Stimulated activated CD4-positive, alpha-beta T cell treated with anti-CD3 and anti-CD28 coated beads, Interleukin-12 subunit alpha, Interleukin-12 subunit beta, amount 100 ng/mL, for 4 hours (primary cell): ENCODE measurements at places on chromosomes 6 and 20.

DNA sequence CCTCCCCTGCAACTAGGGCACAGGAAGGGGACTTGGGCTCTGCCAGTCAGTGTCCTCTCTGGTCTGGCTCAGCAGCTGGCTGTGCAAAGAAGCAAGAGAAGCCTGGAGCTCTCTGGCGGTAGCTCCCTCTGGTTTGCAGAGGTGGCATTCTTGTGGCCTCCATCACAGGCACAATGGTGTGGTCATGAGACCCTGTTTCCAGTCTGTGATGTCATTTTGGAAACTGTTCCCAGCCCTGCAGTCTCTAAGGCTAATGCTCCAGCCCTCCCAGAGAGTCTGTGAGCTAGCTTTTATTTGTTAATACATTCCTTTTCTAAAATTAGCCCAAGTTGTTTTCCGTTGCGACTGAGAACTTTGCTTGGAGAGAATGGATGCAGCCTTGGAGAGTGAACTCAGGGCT lies 69.5 kb upstream of the FOXQ1 start:
- DNase-seq, result no peak

DNA sequence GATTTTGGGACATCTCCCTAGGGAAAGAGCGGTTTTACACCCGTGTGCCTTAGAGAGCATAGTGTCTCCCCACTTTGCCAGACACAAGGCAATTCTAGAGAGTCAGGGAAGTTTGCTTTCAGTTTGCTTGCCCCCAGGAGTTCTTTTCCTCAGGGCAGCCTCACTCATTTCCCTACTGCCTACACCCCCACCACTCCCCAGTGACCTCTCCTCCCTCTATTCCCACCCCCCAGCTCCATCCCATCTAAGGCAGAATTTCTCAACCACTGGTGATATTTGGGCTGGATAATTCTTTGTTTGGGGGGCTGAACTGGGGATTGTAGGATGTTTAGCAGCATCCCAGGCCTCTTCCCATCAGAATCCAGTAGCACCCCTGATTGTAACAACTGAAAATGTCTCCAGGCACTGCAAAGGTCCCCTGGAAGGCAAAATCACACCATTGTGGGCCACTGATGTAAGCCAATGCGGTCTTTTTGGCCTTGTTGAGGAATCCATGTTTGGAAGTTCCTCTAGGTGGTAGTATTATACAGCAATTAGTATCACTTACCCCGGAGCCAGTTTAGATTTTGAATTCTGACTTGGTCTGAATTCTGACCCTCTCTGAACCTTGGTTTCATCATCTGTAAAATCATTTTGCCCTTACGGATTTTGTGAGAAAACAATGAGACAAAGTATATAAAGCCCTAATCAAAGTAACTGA lies 1.3 kb downstream of the EPPIN start:
- DNase-seq, result no peak

DNA sequence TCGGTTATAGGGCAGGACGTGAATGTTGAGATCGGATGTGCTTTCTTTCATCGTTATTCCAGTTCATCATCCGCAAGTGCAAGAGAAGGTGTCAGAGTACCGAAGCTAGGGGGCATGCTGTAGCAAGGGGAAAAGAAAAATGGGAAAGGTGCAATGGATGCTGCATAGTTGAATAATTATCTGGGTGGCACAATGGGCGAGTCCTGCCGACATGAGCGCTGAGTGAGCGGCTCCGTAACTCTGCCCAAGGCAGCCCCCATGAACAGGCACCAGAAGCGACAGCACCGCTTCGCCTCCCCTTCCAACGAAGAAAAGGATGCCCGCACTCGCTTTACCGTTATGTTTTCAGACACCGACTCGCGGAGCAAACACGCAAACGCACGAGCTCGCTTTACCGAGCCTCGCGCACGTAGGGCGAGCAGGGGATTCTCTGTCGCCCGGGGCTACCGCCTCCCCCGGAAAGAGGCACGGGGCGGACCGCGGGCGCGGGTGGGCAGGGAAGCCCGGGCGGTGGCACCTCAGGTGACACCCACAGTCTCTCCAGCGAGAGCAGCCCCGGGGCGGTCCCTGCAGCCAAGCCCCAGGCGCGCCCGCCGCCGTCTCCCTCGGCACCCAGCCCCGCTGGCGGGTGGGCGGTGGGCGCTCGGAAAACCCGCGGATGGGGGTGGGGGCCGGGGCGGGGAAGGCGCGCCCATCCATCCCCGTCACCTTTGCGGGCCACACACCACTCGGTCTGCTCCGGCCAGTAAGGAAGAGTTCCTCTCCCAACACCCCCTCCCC lies 654 bp downstream of the WASF1 start:
- DNase-seq, result peak; percentile 54

DNA sequence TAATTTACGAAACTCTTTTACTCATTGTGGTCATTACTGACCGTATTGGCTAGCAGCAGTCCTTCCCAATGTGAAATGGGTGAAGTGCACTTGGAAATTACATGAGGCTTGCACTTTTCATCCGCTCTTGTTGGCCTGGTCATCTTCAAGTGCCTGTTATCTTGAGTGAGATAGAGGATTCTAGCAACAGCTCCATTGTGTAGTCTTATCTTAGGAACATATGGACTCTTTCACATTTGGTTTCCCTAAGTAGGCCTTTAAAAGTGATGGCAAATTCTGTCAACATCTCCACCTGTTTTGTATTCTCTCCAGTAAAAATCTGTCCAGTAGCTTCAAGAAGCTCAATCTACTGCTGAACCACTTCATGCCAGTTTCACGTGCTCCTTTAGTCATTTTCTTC lies 114.8 kb upstream of the MARCKS start:
- DNase-seq, result no peak

GRCh38 chr20:47558295-47559066 lies 56.8 kb downstream of the NCOA3 start:
- DNase-seq, result no peak

DNA sequence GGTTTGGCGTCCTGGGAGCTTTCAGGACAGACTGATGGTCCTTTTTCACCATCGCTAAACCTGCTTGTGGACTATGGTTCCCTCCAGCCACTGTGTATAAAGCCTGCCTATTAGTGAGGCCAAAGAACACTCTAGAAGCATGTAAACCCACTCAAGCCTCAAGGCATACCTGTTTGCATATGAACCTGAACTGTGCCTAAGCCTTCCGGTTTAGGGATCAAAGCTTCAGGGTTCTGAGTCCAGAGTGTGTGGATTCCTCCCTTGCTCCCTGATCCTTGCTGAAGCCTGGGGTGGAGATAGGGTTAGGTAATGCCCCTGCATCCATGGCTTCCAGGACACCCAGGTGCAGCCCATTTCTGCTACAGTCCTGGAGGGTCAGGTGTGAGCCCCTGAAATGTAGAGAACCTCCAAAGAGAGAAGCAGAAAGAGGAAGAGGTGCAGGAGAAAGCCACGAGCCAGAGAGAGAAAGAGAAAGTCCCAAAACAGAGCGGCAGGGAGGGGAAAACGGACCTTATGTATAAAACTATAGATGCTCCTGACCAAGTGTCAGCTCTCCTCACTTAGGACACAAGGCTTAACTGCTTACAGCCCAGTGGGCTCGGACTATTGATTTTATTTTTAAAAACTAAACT lies 93.3 kb downstream of the SCML4 start:
- no peak for DNase-seq

- DNase-seq, result no peak
These were observed 80.0 kb downstream of the EPB41L2 start for GRCh38 chr6:130982941-130983456.

GRCh38 chr6:89610149-89610642 lies 28.4 kb downstream of the LYRM2 start:
- DNase-seq, result peak; percentile 80

DNA sequence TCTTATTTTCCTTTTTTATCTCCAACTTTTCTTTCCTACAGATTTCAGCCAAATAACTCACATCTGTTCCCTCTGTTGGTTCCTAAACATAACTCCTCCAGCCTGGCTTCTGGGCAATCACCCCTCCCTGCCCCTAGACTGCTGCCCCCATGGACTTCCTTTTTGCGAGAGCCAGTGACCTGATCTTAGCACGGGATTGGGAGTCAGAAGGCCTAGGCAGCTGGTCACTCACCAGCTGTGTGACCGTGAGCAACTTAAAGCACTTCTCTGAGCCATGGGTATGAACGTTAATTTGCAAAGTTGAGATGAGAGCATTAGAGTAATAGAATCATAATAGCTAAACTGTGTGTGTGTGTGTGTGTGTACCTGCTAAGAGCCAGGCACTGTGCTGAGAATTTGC lies 4.5 kb upstream of the MMP9 start:
- DNase-seq, result no peak

GRCh38 chr6:48743738-48744137 lies 632.7 kb upstream of the PTCHD4 start:
- DNase-seq, result no peak

DNA sequence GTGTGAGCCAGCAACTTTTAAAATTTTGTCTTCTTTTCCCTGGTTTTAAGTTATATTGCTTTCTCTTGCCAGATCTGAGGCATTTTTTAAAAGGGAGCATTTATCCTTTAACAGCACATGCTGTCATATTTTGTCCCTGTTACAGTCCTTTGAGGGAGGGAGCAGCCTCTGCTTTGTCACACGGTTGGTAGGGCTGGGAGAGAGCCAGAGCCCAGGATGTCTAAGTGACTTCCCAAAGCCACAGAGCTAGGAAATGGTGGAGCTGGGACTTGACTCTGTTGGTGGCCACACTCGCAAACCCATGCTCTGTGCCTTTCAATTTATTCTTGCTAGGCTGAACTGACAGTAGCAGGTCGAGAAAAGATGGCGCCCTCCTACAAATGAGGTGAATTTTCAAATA lies 80.4 kb upstream of the IYD start:
- no peak for DNase-seq

GRCh38 chr6:100886076-100886475 lies 4.9 kb upstream of the ASCC3 start:
- no peak for DNase-seq

DNA sequence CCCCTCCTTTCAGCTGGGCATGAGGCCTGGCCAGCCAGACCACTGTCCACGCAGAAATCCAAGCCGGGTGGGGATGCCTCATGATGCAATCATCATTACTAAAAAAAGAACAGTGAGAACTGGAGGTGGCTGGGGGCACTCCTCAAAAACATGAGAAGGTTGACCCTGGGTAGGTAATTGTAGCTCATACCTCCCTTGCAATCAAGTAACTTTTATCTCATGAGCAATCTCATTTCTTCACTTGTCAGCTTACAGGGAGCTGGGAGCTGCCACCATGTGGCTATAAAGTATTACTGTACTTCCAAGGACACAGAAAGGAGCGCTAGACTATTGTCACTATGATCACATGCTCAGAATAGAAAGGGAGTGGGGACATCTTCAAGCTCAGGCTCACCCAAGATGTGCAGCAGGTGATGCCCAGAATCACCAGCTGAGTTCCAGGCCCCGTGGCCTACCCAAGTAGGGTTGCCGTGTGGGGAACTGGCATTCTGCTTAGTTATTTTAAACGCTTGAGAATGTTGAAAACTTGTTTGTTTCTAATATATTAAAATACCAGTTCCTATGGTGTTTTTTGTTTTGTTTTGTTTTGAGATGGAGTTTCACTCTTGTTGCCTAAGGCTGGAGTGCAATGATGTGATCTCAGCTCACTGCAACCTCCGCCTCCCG lies 3.0 kb upstream of the CDH26 start:
- no peak for DNase-seq

- DNase-seq, result peak; percentile 56
These were observed 19.8 kb upstream of the MAP1LC3A start for GRCh38 chr20:34538671-34539123.

DNA sequence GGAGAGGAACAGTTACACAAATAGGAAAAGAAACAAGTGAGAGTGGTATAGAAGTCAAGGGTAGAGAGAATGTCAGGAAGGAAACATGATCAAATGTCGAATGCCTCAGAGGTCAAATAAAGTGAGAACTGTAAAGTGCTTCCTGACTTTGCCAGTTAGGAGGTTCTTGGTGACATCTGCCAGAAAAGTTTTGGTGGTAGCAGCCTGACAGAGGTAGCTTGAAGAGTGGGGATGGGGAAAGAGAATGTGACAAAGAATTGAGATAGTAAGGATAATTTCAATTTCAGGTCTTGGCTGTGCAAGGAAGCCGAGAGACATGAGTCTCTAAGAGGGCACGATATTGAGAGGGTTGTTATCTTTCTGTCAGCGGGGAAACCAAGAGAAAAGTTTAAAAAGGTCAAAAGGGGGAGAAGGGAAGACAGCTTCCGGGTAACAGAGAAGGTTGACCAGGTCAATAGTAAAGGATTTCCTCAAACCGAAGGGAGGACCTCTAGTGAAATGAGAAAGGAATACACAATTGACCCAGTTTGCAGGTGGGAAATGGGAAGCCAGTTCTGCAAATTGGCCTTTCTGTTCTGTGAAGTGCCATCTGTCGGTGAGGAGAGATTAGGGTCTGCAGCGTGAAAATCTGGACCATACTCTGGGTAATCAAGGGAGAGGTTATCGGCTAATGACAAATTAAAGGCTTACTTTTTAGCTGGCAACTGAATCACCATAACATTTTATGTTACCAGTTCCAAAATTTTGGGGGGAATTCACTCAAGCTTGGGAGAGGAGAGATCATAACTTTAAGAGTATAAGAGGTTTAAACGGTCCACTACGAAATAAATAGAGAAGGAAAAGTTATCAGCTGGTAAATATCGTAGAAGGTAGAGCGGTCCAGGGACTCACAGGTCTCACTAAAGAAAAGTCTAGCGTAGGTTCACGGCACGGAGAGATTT lies 973 bp upstream of the BRD2 start:
- DNase-seq, result no peak

GRCh38 chr6:137926207-137926731 lies 59.2 kb downstream of the TNFAIP3 start:
- peak; percentile 33 for DNase-seq

- no peak for DNase-seq
These were observed 544 bp upstream of the TP53INP2 start for GRCh38 chr20:34703424-34704176.

- no peak for DNase-seq
These were observed 42.6 kb downstream of the DLL1 start for GRCh38 chr6:170248111-170248805.

DNA sequence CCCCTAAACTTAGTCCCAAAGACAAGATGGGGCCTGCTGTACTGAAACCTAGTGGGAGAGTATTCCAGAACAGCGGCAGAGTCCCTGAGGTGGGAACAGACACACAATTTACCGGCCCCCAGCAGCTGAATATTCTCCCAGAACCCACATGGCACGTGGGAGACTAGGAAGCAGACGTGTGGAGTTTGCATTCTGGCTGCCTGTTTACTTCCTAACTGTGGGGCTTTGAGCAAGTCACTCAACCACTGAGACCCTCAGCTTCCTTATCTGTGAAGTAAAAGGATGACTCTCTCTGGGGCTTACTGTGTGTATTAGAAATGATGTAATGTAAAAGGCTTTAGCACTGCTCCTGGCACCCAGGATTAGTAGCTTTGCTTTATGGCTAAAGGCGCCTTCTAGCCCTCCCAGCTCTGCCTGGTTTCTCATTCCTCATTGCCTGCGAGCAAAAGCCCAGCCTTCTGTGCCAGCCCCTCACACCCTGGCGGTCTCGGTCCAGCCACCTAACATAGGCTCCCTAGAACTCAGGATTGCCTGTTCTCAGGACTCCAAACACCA lies 353.1 kb downstream of the CDC5L start:
- no peak for DNase-seq

DNA sequence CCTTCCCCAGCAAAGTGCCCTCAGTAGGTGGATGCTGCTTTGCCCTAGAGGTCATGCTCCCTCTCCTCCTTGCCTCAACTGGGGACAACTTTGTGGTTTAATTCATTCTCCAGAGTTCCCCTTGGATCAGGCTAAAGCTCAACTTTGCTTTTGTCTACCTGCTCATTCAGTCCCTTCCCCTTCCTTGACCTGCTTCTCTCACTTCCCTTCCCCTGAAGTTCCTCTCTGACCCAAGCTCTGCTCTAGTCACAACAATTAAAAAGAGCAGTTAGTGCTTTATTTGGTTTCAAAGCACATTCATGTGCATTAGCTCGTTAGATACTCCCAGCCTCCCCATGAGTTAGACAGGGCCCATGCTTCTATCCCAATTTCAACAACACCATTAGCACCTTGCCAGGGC lies 71.3 kb downstream of the DZANK1 start:
- DNase-seq, result no peak
